ENCODE measurements at places on chromosomes 1 and 21.
A peak's percentile ranks its signal among the peaks of the same experiment; 100 is the strongest.

DNA sequence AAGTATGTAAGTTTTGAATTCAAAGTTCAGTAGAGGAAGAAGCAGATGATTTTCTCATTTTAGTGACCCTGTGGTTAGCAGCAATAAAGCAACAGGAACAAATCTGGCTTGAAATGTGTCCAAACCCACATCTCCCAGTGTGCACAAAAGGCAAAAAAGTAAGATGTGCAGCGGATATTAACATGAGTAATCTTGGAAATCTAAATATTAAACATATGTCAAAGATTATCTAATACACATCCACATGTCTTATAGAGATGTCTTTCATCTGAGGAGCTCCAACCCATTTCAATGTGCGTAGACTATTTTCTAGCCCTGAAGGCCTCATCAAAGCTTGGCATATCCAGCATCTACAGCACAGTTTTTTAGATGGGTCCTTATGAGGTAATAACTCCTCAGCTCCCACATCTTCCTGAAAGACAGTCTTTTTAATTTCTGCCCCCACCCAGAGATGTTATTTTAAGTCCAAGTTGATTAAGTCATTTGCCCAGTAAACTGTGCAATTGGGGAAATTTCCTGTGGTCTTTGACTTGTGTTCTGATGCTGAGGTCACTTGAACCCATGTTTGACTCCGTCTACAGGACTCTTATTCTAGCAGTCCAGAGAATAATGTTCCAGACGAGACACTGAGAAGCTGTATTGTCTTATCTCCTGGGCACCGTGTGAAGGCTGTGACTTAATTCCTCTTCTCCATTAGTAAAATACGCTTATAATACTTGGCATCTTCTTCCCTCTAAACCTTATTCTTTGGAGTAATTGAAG is 73.7 kb downstream of the LMO4 start:
- no peak for DNase-seq

DNA sequence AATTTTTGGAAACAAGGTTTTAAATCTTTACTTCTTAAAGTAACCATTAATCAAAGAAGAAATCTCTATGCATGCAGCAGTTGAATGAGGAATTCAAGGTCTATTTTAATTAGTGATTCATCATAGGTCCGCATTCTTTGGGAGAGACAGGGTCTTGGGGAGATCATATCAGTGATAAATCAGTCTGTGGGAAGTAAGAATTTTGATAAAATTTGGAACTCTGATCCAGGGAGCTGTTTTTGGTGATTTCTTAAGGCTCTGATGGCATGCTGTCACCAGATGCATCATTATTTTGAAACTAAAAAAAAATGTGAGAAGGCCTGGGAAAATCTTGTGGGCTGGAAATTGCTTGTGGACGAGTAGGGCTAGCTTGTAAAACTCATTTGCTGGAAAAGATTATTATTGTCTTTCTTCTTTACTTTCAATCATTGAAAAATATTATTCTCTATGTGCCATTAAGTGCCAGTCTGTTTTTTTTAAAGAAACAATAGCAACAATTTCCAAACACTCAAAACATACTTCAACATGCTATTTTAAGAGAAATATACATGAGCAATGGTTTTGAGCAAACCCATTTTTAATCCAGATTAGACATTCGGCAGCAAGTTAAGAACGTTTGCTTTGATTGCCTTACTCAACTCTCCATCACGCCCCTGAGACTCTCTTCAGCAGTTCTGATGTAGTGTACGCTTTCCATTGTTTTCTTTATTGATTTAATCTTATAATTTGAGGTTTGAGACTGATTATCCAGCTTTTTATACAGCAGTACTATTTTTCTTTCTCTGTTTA is 62.6 kb downstream of the ZBTB18 start:
- no peak for DNase-seq

DNA sequence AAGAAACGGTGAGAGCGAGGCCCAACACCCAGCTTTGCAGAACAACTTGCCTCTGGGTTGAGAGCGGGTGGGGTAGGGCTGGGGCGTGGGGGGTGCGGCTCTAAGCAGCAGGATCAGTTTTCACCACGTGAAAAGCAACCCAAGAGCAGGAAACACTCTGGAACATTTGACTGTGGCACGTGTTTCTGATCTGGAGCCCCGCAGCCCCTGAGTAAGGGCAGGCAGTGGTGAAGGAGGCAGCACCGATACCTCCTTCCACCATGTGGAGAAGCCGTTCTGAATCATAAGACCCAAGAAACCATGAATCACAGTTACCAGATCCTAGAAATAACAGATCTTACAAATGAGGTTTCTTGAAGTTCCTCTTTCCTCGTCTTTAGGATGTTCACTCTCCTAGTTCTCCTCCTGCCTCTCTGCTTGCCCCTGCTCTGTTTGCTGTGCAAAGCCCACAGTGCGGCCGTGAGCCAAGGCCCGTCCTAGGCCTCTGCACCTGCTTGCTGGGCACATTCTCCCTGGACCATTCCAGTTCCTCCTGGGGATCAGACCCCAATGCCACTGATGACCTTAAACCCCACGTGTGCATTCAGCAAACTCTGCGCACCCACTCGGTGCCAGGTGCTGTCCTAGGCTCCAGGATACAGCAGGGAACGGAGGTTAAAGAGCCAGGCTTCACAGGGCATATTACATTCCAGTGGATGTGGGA is 31.9 kb downstream of the SLC1A7 start:
- DNase-seq = peak; percentile 35

- no peak for DNase-seq
Observed at GRCh38 chr1:244046907-244047611, 4.0 kb upstream of the ZBTB18 start.

DNA sequence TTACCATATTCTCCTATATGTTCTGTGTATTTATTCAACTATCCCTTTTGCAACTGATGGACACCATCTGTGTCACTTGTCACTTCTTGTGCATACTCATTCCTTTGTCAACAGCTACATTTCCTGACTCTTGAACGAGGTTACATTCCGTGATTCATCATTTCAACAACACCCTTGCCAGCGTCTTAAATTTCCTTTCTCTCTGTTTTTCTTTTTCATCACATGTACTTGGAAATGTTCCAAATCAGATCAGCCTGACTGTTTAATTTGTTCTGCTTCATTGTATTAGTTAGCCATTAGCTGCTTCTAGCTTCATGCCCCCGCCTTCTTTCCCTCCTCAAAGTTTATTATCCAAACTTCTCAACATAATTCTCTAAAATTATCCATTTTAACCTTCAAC is 173.0 kb downstream of the ADGRL4 start:
- no peak for DNase-seq

All from stimulated activated naive CD8-positive, alpha-beta T cell treated with anti-CD3 and anti-CD28 coated beads, Interleukin-15, Interleukin-2, amounts not matched to agents 100 U/mL and 50 U/mL, for 24 hours (primary cell).